ENCODE measurements at places on chromosomes 3 and 15.

DNA sequence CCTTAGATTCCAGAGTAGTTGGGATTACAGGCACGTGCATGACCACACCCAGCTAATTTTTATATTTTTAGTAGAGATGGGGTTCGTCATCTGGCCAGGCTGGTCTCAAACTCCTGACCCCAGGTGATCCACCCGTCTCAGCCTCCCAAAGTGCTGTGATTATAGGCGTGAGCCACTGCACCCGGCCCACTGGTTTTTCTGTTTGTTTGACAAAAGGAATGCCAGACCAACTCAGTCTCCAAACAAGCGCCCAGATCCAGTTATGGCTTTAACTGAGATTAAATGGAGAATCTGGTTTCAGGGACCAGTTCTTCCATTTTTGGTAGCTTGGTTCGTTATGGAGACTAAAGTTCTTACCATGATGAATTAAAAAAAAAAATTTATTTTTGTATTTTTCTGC is 50.8 kb downstream of the CRTC3 start:
- no peak for DNase-seq

GRCh38 chr3:99324636-99325203 is 313.7 kb upstream of the COL8A1 start:
- DNase-seq = no peak

DNA sequence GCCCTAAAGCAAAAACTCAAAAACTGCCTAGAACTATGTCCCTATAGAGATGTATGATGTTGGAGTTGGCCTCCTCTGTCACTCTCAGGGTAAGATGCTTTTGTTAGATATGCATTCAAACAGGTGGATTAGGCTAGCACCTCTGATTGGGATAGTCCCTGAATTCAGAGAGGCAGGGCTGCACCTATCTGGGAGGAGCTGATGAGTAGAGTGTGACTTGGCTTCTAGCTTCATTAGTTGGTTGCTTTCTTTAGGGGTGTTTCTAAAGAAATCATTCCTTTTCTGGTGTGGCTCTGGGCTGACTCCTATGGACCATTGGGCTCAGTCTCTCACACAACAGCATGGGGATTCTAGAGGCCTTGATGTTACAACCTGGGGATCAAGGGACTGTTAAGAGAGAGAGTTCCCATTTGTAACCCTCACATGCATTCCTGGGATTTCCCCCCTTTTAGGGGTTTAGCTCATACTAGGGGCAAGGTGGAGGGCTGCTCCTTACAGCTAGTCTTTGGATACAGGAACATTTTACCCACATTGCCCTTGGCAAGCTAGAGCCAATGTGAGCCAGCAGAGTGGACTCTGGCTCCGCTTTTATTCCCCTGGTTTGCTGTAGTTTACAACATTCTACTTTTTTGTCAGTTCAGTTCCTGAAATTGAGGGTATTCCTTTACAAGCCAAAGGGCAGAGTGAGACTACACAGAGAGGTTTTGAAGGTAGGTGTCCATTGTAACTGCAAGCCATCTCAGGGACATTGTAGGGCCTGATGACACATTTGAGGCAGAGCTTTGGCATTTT is 7.5 kb downstream of the ZNF592 start:
- DNase-seq = no peak

DNA sequence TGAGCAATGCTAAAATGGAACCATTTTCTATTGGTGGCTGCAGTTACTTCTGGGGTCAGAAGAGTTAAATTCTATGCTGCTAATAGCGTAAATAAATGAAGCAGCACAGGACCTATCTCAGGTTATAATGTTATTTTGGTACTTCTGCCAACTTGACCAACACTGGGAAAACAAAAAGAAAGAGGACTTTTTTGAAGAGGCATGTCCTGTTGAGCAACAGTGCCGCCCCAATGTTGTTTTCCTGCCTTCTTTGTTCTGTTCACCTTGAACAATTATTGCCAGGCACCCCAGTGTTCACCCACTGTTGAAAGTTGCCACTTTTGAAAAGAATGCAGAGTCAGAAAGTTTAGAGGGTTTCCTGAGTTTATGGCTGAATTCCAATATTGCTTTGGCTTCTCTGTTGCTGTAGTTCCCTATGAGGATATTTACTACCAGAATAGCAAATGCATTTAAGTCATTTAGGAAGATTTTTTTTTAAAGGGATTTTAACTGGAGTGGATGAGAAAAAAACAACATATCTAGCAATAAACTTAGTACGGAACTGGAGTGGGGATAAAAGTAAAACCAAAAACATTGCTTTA is 679.0 kb upstream of the DPPA4 start:
- no peak for DNase-seq
